ENCODE measurements at places on chromosomes 12 and 14.
A peak's percentile ranks its signal among the peaks of the same experiment; 100 is the strongest.

- no peak for DNase-seq
Measured at GRCh38 chr14:32603992-32604565, 275.0 kb downstream of the AKAP6 start.

GRCh38 chr12:7947011-7947410, 11.0 kb upstream of the SLC2A3 start:
- no peak for DNase-seq

GRCh38 chr12:123771261-123771660, 9.2 kb downstream of the DNAH10 start:
- no peak for DNase-seq

GRCh38 chr14:56143025-56143424, 24.8 kb downstream of the PELI2 start:
- DNase-seq, result no peak

DNA sequence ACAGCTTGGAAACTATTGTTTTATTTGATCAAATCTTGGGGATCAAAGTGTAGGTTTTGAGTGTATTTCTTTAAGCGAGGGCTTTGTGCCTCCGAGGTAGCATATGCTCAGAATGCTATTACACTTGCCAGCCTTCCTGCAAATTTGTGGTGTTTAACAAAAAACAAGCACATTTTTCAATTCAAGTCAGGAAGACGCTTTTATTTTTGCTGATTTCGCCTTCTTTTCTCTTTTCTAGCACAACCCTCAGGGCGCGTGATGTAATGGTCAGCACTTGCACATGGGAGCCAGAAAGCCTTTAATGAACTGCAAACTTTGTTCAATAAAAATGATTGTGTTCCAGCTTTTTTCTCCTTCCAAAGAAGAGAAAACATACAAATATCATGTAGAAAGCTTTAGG, 466.5 kb downstream of the PRKD1 start:
- DNase-seq, result no peak

- no peak for DNase-seq
Measured at GRCh38 chr14:91956616-91957015, 9.1 kb upstream of the FBLN5 start.

DNA sequence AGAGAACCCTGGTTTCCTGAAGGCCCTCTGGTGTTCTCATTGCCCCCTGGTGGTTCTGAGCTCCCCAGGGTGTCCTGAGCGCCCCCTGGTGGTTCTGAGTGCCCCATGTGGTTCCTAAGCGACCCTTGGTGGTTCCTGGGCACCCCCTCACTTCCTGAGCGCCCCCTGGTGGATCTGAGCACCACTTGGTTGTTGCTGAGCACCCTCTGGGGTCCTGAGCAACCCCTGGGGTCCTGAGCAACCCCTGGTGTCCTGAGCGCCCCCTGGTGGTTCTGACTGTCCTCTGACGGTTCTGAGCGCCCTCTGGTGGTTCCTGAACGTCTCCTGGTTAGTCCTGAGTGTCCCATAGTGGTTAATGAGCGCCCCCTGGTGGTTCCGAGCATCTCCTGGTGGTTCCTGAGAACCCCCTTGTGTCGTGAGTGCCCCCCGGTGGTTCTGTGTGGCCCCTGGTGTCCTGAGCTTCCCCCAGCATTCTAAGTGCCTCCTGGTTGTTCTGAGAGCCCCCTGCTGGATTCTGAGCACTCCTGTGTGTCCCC, 568.3 kb downstream of the TMEM121 start:
- peak; percentile 65 for DNase-seq

DNA sequence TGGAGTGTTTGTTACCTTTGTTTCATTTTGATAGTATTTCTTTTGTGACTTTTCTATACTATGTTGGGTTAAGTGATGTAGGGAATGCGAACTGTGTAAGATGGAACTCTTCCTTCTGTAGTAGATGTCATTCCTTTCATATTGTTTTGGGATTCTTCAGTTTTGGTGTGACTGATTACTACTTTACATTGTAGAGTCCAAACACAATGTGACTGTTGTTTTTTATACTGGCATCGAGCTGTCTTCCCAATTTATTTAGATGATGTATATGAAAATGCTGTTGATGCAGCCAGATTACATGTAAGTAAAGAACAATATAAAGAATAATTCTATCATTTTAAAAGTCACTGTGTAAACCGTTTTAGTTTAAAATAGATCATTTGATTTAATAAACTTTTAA, 34.7 kb downstream of the WASHC4 start:
- DNase-seq, result no peak

DNA sequence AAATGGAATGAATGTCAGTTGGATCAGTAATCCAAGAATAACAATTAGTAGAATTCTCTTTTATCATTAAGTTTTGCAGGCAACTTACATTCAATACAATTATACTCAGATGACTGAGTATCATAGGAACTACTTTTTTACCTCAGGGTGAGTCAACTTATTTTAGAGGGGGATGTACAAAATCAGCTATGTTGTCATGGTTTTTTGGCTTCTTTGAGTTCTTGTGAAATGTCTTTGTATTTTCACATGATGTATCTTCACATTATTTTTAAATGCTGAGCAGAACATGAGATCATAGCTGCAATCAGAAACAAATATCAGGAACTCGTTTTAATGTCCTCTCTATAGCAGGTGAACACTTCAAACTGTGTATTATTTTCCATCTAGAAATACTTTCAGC, 65.3 kb upstream of the PTPRR start:
- DNase-seq, result no peak

All from WERI-Rb-1 (cell line).